T-helper 2 cell treated with Interferon-gamma antibody and Interleukin-4, amounts not matched to agents 5 μg/mL and 100 μg/mL, for 36 hours (primary cell): ENCODE measurements at places on chromosomes 3 and 15.

- DNase-seq = no peak
Observed at GRCh38 chr3:188008582-188009213, 145.3 kb upstream of the LPP start.

DNA sequence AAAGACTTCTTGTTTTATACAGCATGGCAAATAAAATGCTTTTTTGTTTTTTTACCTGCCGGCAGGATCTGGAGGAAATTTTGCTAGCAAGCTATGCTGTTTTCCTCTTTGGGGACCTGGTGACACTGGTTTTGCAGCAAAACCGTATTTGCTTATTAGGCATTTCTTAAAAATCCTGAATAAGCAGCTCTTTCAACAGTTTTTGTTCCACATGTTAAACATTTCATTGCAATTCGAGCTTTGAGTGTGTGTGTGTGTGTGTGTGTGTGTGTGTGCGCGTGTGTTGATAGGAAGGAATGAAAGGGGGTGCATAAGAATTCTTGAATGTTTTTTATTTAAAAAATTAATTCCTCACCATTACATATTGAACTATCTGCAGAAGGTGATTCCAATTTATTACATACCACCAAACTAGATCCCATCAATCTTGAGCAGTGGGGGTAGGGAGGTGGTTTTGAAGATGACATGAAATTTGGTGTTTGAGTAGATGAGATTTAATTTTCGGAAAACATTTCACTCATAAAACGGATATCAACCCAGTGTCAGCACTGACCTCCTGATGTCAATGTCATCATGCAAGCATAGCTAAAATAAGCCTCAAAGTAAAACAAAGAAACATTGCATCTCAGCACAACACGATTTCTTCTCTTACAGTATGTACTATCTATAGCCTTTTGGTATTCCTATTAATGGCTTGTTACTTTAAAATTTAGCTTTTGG is 17.3 kb downstream of the ZBTB38 start:
- no peak for DNase-seq

GRCh38 chr15:92402751-92403150 is 9.1 kb downstream of the ST8SIA2 start:
- DNase-seq = no peak

GRCh38 chr15:77219841-77220240 is 148.9 kb upstream of the TSPAN3 start:
- no peak for DNase-seq

GRCh38 chr15:42727750-42728381 is 9.1 kb downstream of the CDAN1 start:
- no peak for DNase-seq

DNA sequence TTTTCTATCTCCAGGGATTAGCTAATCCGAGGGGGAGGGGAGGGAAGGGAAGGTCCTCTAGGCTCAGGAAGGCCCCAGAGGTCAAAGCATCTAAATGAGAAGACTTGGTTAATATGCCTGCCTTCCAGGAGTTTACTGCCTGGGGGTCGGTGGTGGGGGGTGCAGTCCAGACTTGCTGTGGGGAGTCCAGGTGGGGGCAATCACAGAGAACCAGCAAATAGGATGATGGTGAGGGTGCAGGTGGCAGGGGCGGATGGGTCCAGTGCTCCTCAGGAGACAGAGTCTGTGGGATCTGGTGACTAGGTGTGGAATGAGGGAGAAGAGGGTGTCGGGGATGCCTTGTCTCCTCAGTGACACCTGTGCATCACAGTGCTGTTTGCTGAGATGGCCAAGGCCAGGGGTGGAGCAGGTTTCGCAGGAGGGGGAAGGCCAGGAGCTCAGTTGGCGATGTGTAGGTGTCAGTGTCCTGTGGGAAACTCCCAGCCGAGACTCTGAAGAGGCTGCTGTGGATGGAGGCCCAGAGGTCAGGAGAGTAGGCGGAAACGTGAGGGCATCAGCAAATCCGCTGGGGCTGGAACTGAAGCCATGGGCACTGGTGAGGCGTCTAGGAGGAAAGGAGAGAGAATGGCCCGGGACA is 8.1 kb downstream of the CFAP100 start:
- no peak for DNase-seq

GRCh38 chr3:53978386-53978785 is 86.7 kb upstream of the SELENOK start:
- DNase-seq = no peak
